ENCODE measurements at places on chromosomes 3 and 15.

DNA sequence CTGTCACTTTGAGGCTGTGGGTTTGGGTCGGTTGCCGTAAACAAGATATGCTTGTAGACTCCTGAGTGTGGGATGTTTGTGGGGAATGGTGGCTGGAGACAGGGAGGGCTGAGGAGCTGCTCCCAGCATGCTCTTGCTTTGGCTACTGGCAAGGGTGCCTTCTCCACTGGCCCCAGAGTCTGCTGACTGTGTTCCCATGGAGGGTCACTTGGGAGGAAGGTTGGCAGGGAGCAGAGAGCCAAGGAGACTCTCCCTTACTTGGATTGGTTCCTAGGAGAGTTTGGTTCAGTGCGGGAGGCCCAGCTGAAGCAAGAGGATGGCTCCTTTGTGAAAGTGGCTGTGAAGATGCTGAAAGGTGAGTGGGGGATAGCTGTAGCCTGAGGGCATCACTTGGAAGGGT, 11.8 kb downstream of the TYRO3 start:
- no peak for DNase-seq

GRCh38 chr15:66611257-66612053, 45.7 kb upstream of the LCTL start:
- DNase-seq = no peak

DNA sequence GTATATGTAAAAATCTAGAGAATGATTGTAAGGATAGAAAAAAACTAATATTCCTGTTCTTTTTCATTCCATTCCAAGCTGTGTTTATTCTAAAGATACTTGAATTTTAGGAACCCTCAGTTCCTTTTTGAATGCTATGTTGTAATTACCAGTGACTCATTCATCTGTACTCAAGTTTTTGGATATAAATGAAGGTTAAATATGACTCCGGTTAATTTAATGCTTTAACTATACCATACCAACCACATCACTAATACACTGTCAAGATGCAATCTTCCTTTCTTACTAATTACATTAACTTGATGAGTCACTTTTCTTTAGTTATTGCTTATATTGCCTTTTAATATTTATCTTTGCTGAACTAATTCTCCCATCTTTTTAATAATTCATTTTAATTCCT, 68.8 kb upstream of the ZNF148 start:
- peak; percentile 78 for DNase-seq

GRCh38 chr3:189790658-189791057, 159.5 kb downstream of the TP63 start:
- DNase-seq = no peak

- no peak for DNase-seq
Measured at GRCh38 chr3:11636394-11636770, 7.3 kb downstream of the VGLL4 start.

- no peak for DNase-seq
Measured at GRCh38 chr3:50582083-50582482, 12.8 kb downstream of the HEMK1 start.

Measured in fibroblast of the aortic adventitia (primary cell).